ENCODE measurements at places on chromosomes 6 and 20.

DNA sequence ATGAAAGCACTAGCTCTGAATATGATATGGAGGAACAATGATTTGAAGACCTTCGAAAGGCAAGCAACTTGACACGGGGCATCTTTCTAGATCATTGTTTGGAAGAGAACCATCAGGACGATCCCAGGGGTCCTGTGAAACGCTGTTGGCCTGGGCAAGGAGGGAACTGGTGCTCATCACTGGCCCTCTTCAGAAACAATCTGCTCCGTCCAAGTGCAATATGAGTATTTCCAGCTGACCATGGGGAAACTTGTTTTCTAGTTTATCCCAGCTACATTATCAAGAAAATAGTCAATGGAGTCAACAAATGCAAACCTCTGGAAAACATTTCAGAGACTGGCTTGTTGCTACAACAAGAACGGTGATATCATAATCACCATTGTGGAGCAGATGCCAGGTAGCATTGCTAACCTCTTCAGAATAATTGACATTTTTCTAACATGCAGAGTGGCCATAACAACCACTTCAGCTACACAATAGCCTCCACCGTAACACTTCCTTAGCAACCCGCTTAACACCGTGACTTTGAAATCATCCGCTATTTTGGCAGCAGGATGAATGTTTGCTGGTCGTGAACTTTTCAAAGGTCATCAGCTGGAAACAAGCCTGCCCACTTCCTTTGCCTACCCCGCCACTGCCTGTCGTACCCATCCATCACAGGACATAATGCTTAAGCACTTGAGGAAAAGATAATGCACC lies 112.0 kb upstream of the PDE10A start:
- DNase-seq = no peak

GRCh38 chr6:5398530-5398929 lies 137.2 kb downstream of the FARS2 start:
- DNase-seq = peak; percentile 76

- no peak for DNase-seq
Observed at GRCh38 chr6:709471-710056, 16.6 kb upstream of the EXOC2 start.

- peak; percentile 30 for DNase-seq
Observed at GRCh38 chr20:54479138-54479906, 3.9 kb downstream of the DOK5 start.

DNA sequence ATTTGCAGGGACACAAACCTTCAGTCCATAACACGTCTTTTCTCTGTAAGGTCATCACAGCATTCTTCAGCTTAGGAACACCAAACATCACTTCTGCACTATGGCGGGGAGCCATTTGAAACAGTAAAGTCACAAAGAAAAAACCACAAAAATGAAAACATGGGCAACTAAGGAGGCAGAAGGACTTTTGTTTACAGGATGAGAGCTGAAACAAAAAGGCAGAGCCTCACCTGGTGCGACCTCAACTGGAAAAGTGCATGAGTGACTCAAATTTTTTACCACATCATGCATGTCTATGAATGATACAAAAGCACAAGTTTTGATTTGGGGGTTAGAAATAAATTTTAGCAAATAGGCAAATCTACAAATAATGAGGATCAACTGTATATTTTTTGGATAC lies 68.2 kb upstream of the TNFAIP3 start:
- DNase-seq = no peak

- no peak for DNase-seq
Observed at GRCh38 chr6:119294984-119295383, 54.6 kb downstream of the MAN1A1 start.

DNA sequence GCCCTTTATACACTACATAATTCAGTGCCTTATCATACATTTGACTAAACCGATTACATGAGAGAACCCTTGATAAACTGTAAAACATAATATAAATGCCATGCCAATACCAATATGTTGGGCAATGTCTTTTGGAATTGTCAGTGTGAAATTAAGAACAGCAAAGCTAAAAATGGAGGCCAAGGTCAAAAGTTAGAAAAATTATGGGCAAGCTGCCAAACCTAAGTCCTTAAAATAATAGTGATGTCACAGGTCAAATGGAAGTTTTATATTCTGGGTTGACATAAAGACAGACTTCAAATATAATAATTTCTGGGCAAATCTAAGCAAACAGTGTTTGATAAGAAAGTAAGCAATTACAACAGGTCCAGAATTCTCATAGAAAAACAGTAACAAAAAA lies 696.7 kb downstream of the RNF144B start:
- no peak for DNase-seq
